Activated CD8-positive, alpha-beta memory T cell treated with anti-CD3 and anti-CD28 coated beads for 36 hours (primary cell): ENCODE measurements at places on chromosomes 13 and 19. TPM values are rescaled to one million over a fixed set of nuclear protein-coding genes. Genes with fewer than 3 reads are reported as not detected.

The ZNF665 gene
- total RNA-seq = 3.5 TPM

The NLRP4 gene
- not detected for total RNA-seq

The C1QTNF9 gene
- not detected for total RNA-seq

The FPR3 gene
- total RNA-seq = not detected

The PALM3 gene
- total RNA-seq = not detected

The ZNF99 gene
- total RNA-seq = not detected

The TGFBR3L gene
- total RNA-seq = 9.3 TPM

The VSTM2B gene
- total RNA-seq = not detected

The PSG6 gene
- not detected for total RNA-seq

The RPL21 gene
- 1,269 TPM for total RNA-seq

The CRLF1 gene
- total RNA-seq = not detected

The SLC25A41 gene
- 0.48 TPM for total RNA-seq

The APOE gene
- total RNA-seq = 0.34 TPM

The PRR22 gene
- 9.9 TPM for total RNA-seq

The MCEMP1 gene
- not detected for total RNA-seq

The USHBP1 gene
- not detected for total RNA-seq

The SYT5 gene
- not detected for total RNA-seq

The FLT1 gene
- total RNA-seq = 2.7 TPM

The CALR3 gene
- total RNA-seq = 0.21 TPM

The NRTN gene
- 0.25 TPM for total RNA-seq

The PEPD gene
- 42.2 TPM for total RNA-seq

The CNN1 gene
- total RNA-seq = not detected

The HCST gene
- total RNA-seq = 63.0 TPM

The FFAR3 gene
- 0.38 TPM for total RNA-seq

The RHPN2 gene
- total RNA-seq = 3.9 TPM

The LILRB3 gene
- total RNA-seq = not detected

The SLC7A9 gene
- not detected for total RNA-seq

The TBXA2R gene
- 3.4 TPM for total RNA-seq

The FSD1 gene
- 16.3 TPM for total RNA-seq

The ASPDH gene
- total RNA-seq = not detected

The PTH2 gene
- not detected for total RNA-seq

The SELENOV gene
- not detected for total RNA-seq

The TTC9B gene
- not detected for total RNA-seq

The NCAN gene
- not detected for total RNA-seq

The ZNF112 gene
- total RNA-seq = 0.36 TPM

The TPGS1 gene
- 14.9 TPM for total RNA-seq

The FKRP gene
- 17.8 TPM for total RNA-seq

The CCDC70 gene
- total RNA-seq = not detected

The ZNF221 gene
- total RNA-seq = 1.3 TPM
